Left colon (tissue), 2 donors: ENCODE measurements at places on chromosomes 2 and 18.

GRCh38 chr2:239206851-239207250 is 194.0 kb downstream of the HDAC4 start:
- no peak for DNase-seq

DNA sequence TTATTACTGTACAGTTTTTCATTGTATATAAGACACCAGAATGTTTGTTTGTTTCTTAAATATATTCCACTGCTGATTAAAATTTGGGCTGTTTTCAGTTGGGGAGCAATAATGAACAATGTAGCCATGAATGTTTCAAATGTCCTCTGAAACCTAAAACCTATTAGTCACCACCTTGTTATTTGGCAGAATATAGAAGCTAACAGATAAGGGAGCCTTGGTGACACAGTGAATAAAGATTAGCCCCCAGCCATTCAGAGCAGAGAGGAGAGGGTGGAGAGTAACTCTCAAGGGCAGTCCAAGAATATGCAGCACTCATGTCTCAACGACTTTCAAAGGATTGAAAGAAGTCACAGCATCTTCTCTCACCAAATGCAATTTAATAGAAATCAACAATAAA is 43.1 kb upstream of the ATP8B1 start:
- no peak for DNase-seq

GRCh38 chr2:28413899-28414295 is 21.2 kb downstream of the FOSL2 start:
- no peak for DNase-seq

DNA sequence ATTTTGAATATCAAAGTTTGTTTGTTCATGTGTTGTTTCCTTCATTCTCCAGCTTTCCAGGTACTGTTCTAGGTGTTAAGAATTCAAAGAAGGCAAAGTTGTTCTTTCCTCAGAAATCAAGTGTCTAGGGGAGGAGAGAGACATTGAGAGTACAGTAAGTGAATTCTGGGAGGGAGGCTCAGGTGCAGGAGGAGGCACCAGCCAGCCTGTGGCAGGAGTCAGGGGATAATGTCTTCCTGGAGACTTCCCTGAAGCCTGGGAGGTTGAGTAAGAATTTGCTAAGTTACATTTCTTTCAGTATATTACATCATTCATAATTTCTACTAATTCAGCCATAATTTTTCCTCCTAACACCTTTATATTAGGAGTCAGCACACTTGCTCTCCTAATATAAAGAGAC is 462.1 kb downstream of the TDRD15 start:
- DNase-seq: no peak

DNA sequence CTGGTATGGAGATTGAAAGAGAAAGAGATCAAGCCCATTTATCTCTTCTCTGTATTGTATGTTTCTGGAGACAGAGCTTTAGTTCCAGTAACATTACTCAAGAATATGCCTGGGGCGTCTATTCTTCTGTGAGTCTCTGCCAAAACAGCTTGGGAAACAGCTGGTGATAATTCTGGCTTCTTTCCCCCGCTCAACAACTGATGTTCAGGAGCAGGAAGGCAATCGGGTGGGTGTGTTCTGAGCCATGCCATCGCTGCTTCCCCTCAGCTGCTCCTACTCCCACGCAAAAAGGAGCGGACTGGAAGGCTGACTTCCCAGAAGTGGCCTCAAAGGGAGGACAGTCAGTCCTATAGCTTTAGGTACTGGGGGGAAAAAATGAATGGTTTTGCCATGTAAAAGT is 695.1 kb downstream of the PLCL1 start:
- no peak for DNase-seq

DNA sequence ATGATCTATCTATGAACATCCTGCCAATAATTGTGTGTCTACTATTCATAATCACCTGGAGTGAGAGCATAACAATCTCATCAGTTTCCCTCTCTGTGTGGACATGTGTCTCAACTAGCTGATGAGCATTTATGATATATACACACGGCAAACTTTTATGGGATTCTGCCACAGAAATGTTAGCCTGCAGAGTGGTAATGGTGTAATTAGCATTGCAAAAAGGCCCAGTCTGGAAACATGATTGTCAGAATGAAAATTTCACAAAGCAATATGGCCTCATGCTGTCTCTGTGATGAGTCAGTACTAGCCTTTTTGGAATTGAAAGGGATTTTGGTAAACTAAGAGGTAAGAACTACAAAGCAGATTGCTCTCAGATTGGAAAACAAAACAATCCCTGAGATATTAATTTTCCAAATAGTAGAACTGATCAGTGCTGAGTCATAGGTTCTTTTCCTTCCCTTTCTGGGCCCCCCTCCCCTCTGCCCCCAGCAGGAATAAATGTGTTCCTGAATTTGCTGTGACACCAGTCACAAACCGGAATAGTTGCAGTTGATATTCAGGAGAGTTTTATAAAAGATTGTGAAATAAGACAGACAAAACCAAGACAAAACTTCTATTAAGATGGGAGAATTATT is 189.2 kb downstream of the OSR1 start:
- DNase-seq: no peak
